T1000 (cell line): ENCODE measurements at places on chromosomes 16 and 17.

DNA sequence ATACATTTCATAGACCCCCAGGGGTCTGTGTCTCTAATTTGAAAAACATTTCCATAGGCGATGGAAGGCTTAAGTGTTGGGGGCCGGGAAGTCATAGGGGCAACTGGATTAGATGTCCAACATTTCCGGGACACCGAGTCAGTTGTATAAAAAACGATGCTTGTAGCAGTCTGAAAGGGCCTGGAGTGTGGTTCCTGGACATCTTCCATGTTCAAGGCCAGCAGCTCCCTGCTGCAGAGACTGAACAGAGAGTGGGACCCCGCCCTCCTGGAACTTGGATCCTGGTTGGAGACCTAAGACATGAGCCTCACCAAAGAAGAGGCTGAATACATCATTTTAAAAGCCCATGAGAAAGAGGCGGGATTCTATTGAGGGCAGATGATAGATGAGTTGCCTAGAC is 82.0 kb upstream of the ZNF423 start:
- DNase-seq: no peak

DNA sequence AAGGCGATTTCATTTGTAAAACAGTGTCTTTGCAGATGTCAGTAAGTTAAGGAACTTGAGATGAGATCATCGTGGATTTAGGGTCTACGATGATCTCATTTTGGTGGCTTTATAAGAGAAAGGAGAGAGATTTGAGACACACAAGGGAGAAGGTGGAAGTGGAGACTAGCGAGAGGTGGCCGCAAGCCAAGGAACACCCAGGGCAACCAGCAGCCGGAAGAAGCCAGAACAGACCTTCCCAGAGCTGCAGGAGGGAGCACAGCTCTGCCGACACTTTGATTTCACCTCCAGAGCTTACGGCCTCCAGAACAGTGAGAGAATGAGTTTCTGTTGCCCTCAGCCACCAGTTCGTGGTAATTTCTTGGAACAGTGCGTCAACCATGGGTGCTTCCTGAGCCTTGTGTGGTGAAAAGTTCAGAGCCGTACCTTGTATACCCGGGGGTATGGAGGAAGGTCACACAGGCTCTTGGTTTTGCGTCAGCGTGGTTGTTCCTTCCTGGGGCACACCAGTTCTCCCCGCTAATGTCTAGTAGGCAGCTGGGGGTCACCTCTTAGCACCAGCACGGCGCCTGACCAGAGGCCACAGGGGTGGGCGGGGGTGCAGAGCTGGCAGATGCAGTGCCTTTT is 12.9 kb upstream of the SEC14L1 start:
- DNase-seq: no peak

- DNase-seq: no peak
Measured at GRCh38 chr16:63568164-63568563, 1531.9 kb upstream of the CDH8 start.

- DNase-seq: no peak
Measured at GRCh38 chr17:4179071-4179470, 36.1 kb downstream of the CYB5D2 start.

- DNase-seq: no peak
Measured at GRCh38 chr16:14014284-14014625, 56.9 kb upstream of the MRTFB start.

- no peak for DNase-seq
Measured at GRCh38 chr17:81302861-81303333, 7.8 kb upstream of the SLC38A10 start.
